CD4-positive, alpha-beta T cell treated with Interleukin-10 for 1 hour (primary cell): ENCODE measurements at places on chromosomes 16 and 17.

DNA sequence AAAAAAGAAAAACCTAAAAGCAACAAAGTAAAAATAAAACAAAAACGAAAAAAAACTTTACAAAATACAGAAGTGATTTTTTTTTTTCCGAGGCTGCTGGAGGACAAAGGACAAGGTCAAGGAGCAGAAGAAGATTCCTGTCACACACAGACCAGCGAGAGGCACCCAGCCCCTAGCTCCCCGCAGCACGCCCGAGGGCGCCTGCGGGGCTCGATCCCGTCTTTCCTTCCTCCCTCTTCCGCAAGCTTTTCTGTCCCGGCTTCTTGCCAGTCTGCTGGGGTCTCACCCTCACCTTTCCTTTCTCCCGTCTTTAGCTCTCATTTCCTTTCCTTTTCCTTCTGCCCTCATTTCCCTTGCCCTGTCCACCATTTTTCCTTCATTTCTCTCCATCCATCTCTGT, 66.1 kb upstream of the DNAH17 start:
- no peak for DNase-seq

GRCh38 chr17:81115749-81116464, 49.4 kb upstream of the PVALEF start:
- DNase-seq = no peak

DNA sequence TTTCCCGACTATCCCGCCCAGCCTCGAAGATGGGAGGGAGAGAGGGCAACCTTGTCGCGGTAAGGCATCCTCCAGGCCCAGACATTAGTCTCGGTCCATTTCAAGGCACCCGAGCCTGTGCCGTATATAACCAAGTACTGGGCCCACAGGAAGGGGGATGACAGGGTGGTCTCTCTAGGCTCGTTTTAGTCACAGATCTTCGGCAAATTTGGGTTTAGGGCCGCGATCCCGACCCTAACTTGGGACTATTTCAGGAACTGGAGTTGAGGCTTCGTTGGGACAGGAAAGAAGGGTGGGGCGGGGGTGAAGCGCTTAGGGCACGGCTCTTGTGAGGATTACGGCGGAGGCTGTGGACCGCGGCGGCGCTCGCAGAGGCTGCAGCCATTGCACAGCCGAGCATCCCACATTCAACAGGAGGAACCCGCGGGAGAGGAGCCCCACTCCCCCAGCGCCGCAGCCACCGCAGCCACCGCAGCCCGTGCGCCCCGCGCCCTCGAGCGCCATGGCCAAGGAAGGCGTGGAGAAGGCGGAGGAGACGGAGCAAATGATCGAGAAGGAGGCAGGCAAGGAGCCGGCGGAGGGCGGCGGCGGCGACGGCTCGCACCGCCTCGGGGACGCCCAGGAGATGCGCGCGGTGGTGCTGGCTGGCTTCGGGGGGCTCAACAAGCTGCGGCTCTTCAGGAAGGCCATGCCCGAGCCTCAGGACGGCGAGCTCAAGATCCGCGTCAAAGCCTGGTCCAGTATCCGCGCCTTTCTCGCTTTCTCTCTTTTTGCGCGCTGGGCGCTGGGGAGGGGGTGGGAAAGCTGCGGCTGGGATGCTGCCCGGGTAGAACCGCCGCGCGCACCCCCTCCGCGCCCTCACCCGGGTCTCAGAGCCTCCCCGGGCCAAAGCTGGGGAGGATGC, at the start of gene VAT1L:
Gene VAT1L, plus strand, starts transcription at position 384 of the 904 bp plus-strand sequence. Its CDS starts 119 bp downstream, at position 503.
- DNase-seq = no peak

- no peak for DNase-seq
Measured at GRCh38 chr16:12655537-12655936, 148.2 kb downstream of the CPPED1 start.

DNA sequence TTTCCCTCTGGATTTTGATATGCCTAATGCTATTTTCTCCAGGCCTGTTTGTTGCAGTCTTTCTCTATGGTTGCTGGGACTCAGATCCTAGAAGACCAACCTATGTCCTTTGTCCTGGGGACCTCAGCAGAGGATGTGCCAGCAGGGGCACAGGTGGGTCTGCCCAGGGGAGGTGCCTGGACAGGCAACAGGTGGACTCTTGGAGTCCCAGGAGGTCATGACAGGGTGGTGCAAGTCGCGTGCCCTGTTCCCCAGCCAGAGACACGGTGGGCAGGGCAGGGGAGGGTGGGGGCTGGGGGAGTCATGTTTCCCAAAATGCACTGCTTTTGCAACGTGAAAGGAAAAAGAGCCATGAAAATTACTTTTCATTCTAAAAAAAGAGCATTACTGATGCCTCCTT, 26.3 kb upstream of the PLLP start:
- DNase-seq = no peak

DNA sequence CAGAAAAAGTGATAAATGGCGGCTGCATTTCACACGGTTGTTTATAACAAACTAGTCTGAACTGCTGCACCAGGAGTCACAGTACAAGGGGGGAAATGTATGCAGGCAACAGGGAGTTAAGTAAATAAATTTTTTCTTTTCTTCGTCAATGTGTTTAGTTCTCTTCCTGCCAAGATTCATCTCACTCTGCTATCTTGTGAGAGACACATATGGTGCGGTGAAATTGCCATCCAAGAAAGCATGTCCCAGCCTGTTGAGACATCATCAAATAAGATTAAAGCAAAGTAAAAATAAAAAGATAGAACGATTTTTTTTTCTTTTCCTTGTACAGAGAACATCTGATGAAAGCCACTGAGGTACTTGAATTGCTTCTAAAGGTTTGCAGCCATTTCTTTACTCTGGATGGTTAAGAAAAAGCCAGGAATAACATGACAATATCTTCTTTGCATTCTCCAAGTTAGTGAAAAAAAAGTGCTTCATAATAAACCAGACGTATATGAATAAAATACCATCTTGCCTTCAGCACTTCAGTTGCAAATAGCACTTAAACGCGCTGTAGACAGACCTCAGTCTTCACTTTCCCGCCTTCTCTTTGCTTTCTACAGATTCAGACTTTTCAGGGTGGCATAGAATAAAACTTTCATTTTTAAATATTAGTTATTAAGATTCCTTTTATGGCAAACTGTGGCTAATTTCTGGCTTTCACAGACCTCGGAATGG, 506.2 kb upstream of the ZFHX3 start:
- no peak for DNase-seq

GRCh38 chr17:76513306-76513692, 12.1 kb upstream of the RHBDF2 start:
- no peak for DNase-seq

- no peak for DNase-seq
Measured at GRCh38 chr16:71995038-71995437, 5.2 kb downstream of the PKD1L3 start.

DNA sequence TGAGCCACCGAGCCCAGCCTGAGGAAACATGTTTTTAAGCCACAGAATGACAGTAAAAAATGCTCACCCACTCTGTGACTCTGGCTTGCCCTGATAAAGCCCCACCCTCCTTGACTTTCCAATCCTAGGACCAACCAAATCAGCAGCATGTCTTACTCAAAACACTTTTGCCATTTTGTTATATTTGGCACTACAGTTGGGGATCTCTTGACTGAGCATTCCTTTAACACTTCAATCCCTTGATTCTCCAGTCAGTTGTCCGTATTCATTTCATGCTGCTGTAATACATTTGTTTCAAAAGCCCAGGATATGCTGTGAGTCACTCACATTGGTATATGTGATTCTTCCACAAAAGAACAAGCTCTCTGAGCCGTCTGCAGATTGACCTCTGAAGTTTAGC, 8.2 kb downstream of the MYH3 start:
- no peak for DNase-seq

DNA sequence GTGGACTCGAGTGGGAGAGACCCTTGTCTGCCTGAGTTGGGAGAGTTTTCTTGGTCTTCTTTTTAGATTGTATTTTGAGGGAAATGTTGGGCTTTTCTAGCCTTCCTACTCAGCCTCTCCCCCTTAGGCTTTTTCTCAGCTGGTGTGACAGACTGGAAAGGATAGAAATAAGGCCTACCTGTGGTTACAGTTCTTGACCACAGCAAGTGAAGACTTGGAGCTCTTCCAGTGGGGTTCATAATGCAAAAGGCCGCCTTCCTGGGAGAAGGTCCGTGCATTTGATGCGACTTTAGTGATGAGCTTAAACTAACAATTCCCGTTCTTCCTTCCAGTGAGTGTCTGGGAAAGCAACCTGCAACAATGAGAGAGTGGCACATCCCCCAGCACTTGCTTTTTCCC, 56.8 kb downstream of the B9D1 start:
- no peak for DNase-seq

DNA sequence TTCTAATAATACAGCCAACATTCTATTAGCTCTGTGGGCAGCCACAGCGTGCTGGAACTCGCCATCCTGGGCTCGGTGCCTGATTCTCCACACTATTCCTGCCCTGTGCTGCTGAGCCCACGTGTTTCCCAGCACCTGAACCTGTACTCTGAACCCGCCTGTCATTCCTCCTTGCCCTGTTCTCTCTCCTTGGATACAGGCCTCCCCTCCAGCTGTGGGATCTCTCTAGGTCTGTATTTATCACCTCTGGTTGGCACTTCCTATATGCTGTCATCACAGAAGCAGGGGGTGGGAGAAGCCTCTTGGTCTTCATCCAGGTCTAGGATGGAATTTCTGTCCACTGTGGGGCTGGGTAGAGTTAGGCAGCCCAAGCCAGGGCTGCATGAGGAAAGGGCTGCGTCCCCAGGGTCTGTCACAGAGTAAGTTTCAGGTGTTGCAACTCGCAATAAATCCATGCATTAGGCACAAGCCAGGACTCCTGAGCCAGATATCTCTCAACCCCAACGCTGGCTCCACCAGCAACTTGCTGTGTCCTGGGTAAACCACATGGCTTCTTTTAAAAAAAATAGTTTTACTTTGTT, 56.0 kb downstream of the ABAT start:
- no peak for DNase-seq

GRCh38 chr17:79424471-79425185, 186.2 kb downstream of the RBFOX3 start:
- DNase-seq = no peak

GRCh38 chr17:43369986-43370385, 28.8 kb upstream of the ARL4D start:
- no peak for DNase-seq

DNA sequence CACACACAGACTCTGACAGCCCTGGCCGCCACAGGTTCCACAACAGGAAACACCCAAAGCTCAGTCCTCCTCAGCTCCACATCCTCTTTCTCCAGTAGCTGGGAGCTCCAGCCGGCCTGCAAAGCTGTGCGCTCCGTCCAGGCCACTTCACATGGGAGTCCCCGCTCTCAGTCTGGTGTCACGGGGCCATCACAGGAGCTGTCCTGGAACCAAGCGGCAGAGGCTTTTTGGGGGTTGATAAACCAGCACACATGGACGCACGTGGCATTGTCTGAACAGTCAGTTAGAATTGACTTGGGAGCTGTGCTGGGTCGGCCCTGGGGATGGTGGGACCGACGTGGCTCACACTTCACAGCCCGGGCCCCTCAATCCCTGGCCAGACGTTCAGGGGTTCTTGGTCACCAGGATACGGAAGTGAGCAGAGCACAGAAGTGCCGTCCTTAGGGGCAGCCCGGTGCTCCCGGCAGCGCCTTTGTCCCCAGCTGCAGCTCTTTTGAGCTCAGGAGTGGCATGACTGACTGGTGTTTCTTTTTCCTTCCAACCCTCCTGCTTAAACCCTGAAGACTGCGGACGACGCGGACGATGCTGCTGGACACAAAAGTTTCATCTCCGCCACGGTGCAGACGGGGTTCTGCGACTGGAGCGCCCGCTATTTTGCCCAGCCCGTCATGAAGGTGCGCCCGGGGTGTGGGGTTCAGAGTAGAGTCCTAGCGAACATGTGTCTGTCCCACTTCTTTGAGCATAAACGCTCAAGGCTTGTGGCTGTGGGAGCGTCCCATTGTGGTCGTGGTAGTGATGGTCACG, 66.6 kb upstream of the CHMP6 start:
- no peak for DNase-seq

- DNase-seq = no peak
Measured at GRCh38 chr16:26709175-26709574, 357.6 kb upstream of the C16orf82 start.

DNA sequence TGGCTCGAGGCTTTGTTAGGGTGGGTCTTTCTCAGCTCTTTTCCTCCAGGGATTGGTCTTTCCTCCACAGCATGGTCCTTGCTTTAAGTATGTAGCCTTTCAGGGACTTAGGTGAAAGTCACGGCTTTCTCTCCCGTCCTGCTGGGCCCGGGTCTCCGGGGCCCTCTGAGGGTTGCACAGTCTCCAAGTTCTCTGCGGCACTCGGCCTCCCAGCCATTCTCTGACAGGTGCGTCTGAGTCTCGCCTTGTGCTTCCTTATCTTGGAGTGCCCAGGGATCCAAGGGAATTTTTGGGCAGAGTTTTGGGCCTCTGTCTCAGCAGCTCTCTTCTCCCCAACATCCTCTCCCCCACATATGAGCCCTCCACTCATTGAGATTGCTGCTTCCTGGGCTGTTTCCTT, 36.6 kb downstream of the ZNF750 start:
- DNase-seq = no peak

DNA sequence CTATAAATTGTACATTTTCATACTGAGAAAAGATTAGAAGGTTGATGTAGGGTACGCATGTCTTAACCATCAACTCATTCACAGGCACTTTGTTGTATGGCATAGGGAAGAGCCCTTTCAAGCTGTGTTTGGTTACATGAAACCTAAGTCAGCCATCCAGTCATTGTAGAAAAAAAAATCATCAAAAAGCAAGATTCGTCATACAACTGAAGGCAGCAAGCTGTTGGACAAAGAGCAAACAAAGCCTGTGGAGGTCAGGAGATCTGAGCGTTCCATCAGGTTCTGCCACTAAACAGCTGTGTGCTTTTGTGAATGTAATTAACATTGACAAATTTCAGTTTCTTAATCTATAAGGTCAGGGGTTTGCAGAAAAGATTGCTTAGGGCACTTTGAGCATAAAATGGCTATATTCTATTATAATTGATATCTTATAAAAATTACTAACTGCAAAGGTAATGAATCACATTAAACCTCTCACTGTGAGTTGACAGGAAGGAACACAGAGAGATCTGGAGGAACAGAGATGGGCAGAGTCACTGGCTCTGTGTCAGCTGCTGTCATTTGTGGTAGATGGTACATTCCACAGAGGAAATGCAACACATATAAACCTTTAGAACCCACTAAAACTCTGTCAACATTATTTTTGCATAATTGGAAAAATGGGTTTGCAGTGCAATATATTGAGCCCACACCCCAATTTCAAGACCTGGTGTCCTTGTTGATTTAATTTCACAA, 66.3 kb upstream of the MYOCD start:
- DNase-seq = no peak

GRCh38 chr17:10177131-10177912, 21.1 kb downstream of the GAS7 start:
- DNase-seq = no peak

DNA sequence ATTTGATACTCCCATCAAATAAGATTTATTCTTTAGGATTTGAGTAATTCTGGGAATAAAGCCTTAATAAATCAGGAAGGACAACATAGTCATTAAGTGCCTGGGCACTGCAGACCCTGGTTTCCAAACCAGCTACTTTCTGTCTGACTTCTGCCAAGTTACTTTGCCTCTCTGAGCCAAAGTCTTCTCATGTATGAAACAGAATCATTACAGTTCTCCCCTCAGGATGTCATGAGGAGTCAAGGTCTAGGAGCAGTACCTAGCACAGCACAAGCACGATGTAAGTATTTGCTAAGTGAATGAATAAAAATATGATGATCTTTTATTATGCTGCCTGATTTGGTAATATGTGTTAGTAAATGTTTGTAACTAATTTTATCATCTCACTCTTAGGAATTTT, 30.4 kb upstream of the HEATR6 start:
- no peak for DNase-seq
